ENCODE measurements at places on chromosomes 7 and 10.

DNA sequence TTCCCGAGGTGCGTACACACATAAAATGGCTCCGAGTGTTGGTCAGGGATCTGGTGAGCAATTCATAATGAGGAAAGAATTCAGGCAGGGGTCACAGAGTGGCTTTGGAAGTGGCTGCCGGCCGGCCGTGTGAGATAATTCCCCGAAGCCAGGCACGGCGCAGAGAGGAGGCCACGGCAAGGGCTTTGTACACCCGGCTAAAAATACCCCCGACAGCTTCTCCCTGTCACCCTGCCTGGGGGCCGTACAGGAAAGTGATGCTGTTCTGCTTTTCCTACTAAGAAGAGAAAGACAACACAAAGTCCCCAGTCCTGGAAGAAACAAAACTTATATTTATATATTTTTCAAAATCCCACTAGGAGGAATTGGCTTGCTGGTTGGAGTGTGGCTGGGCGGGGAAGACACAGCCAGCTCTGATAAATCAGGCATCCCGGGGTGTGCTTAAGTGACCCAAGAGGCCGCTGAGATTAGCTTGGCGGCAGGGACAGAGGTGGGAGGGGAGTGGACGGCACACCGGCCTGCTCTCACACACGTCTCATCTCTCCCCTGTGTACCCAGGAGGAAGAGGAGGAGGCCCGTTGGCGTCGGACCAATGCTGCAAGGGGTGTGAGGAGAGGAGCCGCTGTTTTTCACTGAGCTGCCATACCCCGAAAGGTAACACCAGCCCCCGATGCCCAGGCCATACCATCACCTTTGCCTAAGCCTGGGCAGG lies 70.5 kb downstream of the ZMIZ1 start:
- DNase-seq, result no peak

DNA sequence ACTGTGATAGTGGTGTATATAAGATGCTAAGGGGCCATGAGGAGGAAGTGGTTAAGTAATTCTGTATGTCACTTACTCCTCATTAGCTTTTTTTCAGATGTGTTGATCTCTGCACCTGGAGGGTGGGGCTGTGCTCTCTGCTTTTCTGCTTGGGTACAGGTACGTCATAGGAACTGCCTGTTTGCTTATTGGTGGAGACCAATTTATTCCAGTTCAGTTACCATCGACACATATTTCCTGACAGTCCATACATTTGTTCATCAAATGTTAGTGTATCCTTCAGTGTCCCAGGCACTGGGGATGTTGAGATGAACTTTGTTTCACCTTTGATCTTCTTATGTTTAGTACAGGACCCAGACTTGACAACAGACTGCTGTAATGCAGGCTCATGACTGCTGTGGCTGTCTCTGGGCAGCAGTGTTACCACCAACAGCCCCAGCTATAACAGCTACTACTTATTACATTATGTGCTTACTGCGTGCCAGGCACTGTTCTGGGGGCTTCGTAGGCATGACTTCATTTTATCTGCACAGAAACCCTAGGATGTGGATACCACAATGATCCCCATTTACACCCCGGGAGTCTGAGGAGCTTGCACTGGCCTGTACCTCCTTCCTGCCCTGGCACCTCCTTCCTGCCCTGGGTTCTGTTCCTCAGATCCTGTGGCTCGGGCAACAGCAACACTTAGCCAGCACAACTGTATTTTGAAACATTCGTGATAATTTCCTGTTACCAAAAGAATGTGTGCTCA lies 87.4 kb downstream of the BUB3 start:
- no peak for DNase-seq

DNA sequence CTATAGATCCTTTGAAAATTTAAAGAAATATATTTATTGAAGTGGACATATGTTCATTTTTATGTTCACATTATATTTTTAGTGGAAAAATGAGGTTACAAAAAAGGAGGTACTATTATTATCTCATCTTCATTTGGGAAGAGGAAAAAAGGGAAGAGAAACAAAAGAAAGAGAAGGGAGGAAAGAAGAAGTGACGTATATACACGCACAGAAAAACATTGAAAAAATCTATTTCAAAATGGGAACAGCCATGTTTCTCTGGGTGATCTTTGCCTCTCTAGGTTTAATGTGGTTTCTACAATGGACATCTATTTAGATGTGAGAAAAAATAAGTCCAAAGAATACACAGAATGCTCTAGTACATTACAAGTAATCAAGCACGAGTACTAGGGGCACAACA lies 14.8 kb downstream of the ANK3 start:
- DNase-seq, result no peak

DNA sequence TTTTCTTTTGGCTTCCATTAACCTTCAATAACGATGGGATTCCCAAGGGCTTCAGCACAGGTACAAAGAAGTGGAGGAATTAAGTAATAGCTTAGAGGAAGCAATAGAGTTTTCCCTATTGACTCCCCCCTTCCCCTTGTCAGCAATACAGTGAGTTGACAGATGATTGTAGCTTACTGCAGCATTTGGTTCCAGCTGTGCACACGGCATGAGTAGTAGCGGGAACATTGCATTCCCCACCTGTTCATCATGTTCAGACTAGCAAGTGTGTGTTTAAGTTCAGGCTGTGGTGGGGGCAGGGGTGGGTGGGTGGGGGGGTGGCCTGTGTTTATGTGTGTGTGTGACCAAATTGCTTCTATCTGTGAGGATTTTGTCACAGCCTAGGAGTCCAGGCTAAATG lies 4.6 kb upstream of the ADRA2A start:
- no peak for DNase-seq

GRCh38 chr7:120233338-120233737 lies 39.6 kb upstream of the KCND2 start:
- DNase-seq, result no peak

DNA sequence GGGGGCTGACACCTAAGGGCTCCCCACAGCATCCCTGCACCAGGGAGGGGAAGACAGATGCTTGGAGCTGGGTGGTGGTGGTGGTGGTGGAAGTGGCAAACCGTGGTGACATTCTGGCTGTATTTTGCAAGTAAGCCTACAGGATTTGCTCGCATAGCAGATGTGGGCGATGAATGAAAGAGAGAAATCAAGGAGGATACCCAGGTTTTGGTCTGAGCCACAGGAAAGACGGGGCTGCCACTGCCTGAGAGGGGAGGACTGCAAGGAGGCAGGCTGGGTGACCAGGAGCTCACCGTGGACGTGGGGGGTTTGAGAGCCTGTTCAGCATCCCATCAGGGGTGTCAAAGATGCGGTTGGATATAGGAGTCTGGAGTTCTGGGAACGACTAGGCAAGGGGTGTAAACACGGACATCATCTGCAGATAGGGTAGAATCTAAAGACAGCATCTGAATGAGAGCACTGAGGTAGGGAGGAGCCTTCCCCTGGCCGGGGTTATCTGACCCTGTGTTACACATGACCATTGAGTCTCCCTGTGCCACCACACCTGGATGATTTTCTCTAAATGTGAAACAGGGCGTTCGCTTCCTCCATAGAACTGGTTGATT lies 49.7 kb downstream of the TSPAN15 start:
- no peak for DNase-seq

GRCh38 chr10:69904533-69904932 lies 102.8 kb downstream of the COL13A1 start:
- DNase-seq, result no peak

GRCh38 chr10:34864149-34865067 lies 49.3 kb upstream of the PARD3 start:
- DNase-seq, result no peak

DNA sequence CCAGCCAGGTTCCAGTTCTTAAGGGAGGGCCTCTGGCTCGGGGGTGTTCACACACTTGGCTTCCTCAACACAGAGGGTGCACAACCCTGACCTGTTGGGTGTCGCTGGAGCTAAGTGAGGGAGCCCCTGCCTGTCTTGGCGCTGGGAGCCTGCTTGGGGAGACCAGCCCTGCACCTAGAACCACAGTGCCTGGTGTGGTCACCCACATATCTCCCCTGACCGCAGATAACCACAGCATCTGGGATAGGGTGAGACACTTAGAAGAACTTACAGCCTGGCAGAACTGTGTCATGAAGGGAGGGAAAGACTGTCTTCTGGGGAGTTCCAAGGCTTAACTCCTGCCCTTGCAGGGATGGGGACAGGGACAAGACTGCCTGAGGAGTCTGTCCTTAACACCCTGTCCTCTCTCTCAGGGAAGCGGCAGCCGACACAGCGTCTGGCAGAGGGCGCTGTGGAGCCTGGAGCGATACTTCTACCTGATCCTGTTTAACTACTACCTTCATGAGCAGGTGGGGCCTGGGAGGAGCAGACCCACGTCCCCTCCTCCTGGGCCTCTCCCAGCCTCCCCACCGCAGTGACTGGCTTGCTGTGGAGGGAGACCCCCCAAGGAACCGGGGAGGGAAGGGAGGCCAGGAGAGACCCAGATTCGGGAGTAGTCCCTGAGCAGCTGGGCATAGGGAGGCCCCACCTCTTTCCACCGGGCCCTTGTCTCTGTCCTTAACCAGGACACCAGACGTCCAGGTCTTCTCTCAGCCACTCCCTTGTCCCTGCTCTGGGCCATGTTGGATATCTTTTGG lies 59.0 kb downstream of the PALD1 start:
- no peak for DNase-seq

DNA sequence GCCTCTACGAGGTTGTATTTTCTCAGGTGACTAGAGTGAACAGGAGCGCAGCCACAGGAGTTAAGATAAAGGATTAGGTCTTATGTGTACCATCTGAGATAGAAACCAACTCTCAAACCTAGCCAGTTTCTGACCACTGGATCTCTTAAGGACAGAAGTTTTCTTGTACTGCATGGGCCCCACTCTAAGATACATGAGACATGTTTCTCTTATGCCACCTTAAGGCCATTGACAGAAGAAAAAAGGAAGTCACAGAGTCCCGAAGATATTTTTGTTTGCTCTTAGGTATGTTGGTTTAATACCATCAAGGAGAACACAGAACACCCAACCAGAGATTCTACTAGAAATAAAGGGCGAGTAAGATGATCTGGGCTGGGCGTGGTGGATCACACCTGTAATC lies 335.8 kb downstream of the FRMD4A start:
- no peak for DNase-seq

DNA sequence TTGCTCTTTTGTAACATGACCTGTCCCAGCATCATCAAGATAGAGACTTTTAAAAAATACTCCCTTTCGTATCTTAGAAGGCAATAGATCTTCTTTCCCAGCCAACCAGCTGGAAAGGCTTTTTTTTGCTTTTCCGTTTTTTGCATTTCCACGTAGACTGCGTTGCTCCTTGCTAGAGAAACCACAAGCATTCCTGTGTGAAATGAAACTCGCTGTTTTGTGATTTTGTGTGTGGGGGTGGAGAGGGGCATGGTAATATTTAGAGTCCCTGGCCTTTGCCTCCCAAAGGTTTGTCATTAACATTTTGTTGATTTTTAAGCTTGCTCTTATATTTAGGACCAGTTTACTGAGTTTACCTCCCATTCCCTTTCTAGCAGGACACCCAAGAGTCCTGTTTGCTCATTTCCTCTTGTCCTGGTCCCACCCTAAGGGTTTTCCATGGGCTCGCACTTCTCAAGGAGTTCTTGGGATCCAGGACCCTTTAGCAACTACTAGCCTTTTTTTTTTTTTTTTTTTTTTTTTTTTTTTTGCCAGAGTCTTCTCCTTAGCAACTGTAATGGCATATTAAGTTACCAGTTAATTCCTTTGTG lies 243.6 kb downstream of the BICC1 start:
- DNase-seq, result no peak

GRCh38 chr7:25857376-25858067 lies 294.5 kb upstream of the NFE2L3 start:
- no peak for DNase-seq

GRCh38 chr7:127251465-127252376 lies 1.0 kb downstream of the GRM8 start:
- peak; percentile 34 for DNase-seq

DNA sequence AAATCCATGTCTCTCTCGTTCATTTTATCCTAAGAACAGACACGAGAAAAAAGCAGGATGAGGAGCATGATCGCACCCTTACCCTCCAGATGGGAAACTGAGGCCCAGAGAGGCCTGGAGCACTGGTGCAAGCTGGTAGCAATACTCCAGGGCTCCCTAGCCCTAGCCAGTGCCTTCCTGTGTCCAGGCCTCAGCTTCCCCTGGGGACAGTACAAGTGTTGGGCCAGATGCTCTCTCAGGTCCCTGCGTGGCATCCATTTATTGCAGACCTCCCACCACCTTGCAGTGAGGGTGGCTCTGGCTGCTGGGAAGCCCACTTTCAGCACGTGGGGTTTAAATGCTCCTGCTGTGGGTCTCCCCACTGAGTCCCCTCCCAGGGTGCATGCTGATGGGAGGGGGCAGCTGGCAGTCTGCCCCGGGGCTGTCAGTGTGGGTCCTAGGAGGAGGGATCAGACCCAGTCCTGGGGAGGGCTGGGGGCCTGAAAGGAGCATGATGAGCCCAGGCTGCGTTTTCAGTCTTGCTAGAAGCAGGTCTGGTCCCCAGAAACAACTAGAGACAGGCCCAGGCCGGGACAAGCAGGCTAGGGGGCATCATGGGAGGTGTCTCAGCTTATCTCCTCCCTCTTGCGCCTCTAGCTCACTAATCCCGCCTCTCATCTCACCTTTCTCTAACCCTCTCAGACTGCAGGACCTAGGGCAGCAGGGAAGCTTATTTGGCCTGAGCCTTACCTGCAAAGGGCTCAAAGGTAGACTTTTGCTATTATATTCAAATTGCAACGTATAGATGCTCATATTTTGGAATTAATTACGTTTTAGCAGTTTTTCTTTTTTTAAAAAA lies 662 bp upstream of the PPIF start:
- DNase-seq, result no peak

Data from GM06990 (cell line).